ENCODE measurements at places on chromosomes 4 and X.

DNA sequence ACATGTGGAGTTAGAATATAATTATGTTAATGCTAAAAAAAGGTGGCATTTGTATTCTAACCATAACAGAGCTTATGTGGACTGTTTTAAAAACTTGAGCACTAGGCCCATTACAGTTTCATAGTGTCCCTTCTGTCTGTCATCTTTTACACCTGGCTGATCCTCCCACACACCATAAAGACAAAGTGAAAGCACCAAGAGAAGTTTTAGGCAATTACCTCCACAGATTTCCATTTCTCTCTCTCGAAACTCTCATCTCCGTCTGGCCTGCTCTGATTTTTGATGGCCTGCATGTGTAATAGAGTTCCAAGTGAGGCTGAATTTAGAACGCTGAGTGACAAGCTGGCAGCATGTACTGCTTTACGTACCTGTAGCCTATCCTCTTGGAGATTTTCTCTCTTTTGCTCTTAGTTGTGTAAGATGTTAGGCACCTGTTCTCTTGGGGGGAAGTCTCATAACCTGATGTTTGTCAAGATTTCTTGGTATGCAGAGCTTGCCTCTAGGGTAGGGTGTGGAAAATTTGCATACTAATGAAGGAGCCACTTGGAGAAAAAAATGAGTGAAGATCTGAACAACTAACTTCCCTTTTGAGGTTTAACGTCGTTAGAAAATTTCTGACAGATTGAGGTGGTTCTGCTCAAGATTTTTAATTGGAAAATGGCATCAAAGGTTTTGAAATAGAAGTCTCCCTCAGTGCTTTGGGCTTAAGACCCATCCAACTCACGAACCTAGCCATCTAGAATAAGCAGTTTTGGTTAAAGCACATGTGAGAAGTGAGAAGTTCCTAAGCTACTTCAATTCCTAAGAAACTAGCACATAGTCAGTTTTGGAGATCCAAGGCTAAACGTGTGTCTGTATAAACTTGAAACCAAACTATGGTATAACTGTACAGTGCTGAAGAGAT lies 57.6 kb upstream of the RAP1GDS1 start:
- H3K4me1 ChIP-seq, result no peaks in the 10 kb centered on the region
- H3K27me3 ChIP-seq, result no peaks in the 10 kb centered on the region
- H3K27ac ChIP-seq, result no peak overlapping the region

DNA sequence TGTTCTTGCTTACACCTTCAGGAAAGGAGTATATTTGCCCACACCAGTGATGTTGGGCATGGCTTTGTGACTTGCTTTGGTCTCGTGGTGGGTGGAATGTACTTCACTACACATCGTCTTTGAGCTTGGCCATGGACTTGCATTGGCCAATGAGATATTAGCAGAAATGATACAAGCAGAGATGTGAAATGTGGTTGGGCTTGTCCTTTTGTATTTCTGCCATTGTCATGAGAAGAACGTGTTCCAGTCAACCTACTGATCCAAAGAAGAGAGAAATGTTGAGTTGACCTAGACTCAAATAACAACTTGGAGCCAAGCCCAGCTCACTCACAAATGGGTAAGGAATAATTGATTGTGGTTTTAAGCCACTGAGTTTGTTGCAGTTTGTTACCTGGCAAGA lies 138.4 kb upstream of the ARX start:
- no peak overlapping the region for H3K4me3 ChIP-seq
- no peaks in the 10 kb centered on the region for H3K27me3 ChIP-seq
- no peak for DNase-seq
- H3K27ac ChIP-seq, result no peak overlapping the region

- H3K27me3 ChIP-seq, result no peaks in the 10 kb centered on the region
- no peak for DNase-seq
Measured at GRCh38 chrX:38890963-38891362, 89.7 kb downstream of the MID1IP1 start.

DNA sequence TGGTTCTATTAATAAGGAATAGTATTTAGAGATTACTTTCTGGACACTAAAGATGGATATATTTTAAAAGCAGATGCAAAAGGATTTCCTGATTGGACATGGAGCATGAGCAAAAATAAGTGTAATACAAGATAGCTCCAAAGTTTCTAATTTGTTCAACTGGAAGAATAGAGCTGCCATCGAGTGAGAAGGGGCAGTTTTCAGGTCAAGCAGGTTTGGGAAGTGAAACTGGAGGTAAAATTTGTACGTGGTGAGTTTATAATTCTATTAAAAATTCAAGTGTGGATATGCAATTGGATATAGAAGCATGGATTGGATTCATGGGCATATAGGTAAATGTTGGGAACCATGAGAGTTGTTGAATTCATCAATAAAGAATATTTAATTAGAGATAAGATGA lies 31.8 kb downstream of the PRDM8 start:
- no peaks in the 10 kb centered on the region for H3K4me1 ChIP-seq
- no peaks in the 10 kb centered on the region for H3K36me3 ChIP-seq
- no peak overlapping the region for H3K4me3 ChIP-seq
- no peak overlapping the region for H3K27ac ChIP-seq
- H3K27me3 ChIP-seq, result no peaks in the 10 kb centered on the region

DNA sequence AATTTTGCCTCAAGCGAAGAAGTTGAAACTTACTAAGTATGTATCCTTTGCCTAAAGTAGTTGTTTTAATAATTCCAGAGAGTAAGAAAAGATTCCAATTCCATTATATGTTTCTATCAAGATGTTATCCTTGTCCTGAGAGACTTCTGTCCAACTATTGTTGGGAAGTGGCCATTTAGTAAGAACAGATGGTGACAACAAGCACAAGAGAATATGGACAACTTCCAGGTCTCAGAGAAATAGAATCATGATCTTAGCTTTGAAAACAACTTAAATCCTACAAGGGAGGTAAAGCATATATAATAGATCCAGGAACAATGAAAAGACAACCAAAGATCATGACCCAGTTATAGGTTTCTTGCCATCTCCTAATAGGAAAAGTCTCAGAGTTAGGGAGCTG lies 486.6 kb upstream of the PCDH10 start:
- DNase-seq, result no peak
- H3K4me3 ChIP-seq, result no peak overlapping the region
- no peaks in the 10 kb centered on the region for H3K27me3 ChIP-seq
- H3K4me1 ChIP-seq, result no peaks in the 10 kb centered on the region

DNA sequence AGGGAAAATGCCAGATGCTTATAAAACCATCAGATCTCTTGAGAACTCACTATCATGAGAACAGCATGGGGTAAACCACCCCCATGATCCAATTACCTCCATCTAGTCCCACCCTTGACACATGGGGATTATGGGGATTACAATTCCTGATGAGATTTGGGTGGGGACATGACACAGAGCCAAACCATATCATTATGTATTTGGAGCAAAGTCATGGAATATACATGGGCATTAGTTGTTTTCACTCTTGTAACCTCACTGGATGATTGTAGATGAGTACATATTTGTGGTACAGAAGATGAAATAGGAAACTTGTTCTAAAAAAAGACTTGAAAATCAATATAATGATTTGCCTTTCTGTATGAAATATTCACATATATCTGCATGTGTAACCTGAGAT lies 674.5 kb upstream of the BOD1L1 start:
- no peak for DNase-seq
- H3K27ac ChIP-seq, result no peak overlapping the region
- no peaks in the 10 kb centered on the region for H3K36me3 ChIP-seq

GRCh38 chr4:108237693-108238092 lies 69.0 kb upstream of the LEF1 start:
- H3K4me1 ChIP-seq, result no peaks in the 10 kb centered on the region
- H3K4me3 ChIP-seq, result no peak overlapping the region
- H3K27me3 ChIP-seq, result no peaks in the 10 kb centered on the region
- H3K27ac ChIP-seq, result no peak overlapping the region
- no peak for DNase-seq

GRCh38 chr4:7390336-7390735 lies 44.4 kb downstream of the PSAPL1 start:
- no peak overlapping the region for H3K4me3 ChIP-seq
- H3K36me3 ChIP-seq, result no peaks in the 10 kb centered on the region
- H3K27ac ChIP-seq, result no peak overlapping the region
- no peaks in the 10 kb centered on the region for H3K27me3 ChIP-seq
- no peaks in the 10 kb centered on the region for H3K4me1 ChIP-seq
- peak; percentile 71 for DNase-seq

GRCh38 chr4:2837904-2838496 lies 5.6 kb upstream of the ADD1 start:
- H3K27ac ChIP-seq, result peak overlapping the region; percentile 63
- no peaks in the 10 kb centered on the region for H3K36me3 ChIP-seq
- H3K4me3 ChIP-seq, result no peak overlapping the region
- DNase-seq, result peak; percentile 61
- H3K27me3 ChIP-seq, result no peaks in the 10 kb centered on the region

DNA sequence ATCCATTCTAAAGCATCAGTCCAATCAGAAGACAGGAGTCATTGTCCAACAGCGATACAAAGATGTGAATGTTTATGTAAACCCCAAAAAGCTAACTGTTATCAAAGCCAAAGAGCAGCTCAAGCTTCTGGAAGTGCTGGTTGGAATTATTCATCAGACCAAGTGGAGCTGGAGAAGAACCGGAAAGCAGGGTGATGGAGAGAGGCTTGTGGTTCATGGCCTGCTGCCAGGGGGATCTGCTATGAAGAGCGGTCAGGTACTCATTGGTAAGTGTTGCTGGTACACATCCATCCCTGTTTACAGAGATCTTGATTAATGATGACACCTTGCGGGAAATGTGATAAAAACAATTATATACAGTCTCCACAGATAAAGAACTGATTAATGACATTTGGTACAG lies 11.0 kb downstream of the INTU start:
- no peaks in the 10 kb centered on the region for H3K4me1 ChIP-seq
- H3K4me3 ChIP-seq, result no peak overlapping the region
- no peaks in the 10 kb centered on the region for H3K27me3 ChIP-seq
- H3K27ac ChIP-seq, result no peak overlapping the region
- no peak for DNase-seq

DNA sequence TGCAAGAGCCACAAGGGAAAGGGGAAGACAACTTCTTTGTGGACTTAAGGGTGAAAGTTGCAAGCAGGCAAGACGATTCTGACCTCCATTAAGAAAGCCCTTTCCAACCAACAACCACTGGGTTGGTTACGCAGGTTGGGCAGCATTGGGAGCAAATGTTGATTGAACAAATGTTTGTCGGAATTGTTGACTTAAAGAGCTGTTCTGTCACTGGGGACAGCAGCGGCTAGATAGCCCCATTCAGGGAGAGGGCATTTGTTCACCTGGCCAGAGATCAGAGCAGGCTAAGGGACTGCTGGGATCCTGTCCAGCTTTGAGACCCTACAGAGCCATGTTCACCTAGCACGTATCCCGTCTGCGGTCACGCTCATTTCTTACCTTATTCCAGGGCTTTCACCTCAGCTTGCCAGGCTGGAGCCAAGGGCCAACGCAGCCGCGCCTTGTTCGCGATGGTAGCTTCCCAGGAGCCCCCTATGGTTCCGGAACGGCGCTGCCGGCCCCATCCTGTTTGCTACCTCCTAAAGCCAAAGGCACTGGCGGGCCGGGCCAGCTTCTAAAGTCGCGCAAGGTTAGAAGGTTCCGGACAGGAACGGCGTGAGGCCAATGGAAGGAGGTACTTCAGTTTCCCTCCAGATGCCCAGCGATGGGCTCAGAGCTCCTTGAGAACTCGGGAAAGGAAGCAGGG lies 24.6 kb downstream of the F9 start:
- H3K4me1 ChIP-seq, result no peaks in the 10 kb centered on the region
- no peak overlapping the region for H3K4me3 ChIP-seq
- no peak for DNase-seq
- H3K27me3 ChIP-seq, result no peaks in the 10 kb centered on the region

DNA sequence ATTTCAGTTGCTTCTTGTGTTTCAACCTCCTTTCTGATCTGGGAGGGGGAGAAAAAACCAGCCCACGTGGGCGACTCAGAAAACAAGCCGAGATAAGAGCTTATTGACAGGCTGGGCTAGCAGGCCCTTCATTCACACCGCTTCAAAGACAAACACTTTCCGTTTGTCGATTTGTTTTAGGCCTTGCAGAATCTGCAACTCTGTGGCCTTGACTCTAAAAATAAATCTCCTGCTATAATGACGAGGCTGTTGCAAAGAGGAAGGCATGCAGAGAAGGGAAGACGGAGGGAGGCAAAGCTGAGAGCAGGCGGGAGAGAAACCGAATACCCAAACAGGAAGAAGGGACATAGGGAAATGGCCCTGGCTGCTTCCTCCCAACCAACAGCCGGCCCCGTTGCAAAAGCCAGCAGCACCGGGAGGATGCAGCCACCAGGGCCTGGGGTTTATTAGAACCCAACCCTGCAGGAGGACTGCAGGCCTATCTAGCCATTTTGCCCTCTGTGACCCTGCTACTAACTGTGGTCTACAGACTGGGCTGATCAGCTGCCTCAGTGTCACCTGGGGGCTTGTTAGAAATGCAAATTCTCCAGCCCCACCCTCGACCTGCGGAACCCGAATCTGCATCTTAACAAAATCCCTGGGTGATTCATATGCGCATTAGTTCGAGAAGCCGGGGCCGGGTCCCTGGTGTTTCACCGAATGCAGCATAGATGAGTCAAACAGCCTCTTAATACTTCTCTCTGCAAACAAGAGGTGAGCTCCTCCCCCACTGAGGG lies 325.5 kb downstream of the BCOR start:
- no peaks in the 10 kb centered on the region for H3K36me3 ChIP-seq
- H3K4me1 ChIP-seq, result no peaks in the 10 kb centered on the region

Data from vagina (tissue), 2 donors.